Activated CD4-positive, alpha-beta T cell treated with anti-CD3 and anti-CD28 coated beads, Interleukin-2, amount 10 ng/mL, durations not matched to agents 24 days and 14 days (primary cell): ENCODE measurements at places on chromosomes 16 and 17. TPM values are rescaled to one million over a fixed set of nuclear protein-coding genes. Genes with fewer than 3 reads are reported as not detected.

- no peak for DNase-seq
These were observed 368.8 kb downstream of the SNX29 start for GRCh38 chr16:12345349-12345748.

DNA sequence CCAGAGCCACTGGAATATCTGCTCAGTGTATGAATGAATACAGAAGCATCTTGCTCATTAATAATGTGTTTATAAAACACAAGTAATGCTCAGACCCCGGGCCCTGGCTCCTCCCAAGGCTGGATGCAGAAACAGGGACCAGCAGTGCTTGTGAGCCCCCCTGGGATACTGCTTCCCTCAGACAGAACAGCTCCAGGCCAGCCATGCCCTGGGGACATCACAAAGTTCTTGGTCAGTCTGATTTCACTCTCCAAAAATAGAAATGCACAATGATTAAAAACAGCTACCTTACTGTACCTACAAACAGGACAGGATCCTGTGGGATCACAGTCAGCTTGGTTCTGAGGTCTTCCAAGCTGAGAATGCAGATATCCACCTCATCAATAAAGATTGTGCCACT lies 68.2 kb downstream of the ABCC12 start:
- no peak for DNase-seq

DNA sequence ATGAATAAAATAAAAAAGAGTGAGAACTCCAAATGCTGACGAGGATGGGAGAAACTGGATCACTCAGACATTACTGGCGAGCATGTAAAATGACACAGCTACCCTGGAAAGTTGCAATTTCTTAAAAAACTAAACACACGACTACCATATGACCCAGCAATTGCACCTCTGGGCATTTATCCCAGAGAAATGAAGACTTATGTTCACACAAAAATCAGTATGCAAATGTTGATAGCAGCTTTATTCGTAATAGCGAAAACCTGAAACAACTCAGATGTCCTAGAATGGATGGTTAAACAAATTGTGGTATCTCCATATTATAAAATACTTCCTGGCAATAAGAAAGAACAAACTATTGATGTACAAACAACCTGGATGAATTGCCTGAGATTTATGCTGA lies 357.2 kb upstream of the ASIC2 start:
- no peak for DNase-seq

The SLC4A1 gene
- not detected in 2 replicates for total RNA-seq

The TCAP gene
- total RNA-seq, result 0.83 and 1.0 TPM in 2 replicates

The DNAH2 gene
- total RNA-seq, result not detected in 2 replicates
